ENCODE measurements at places on chromosomes 5 and 9.

DNA sequence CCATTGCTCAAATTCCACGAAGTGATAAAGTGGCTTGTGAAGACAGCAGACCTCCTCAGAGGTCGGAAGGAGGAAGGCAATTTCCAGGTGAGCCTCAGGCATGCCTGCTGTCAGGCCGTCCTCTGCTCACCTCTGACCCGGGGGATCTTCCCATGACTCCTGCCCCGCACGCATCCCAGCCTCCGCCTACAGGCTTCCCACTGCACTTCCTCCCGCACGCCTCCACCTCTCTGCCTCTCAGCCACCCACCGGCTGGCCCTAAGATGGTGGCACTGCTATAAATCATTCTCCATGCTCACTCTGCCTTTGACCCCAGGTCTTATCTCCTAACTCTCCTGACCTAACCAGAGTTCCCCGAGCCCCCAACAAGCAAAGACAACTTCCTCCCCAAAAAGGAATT lies 49.4 kb upstream of the DNAH5 start:
- DNase-seq = no peak

DNA sequence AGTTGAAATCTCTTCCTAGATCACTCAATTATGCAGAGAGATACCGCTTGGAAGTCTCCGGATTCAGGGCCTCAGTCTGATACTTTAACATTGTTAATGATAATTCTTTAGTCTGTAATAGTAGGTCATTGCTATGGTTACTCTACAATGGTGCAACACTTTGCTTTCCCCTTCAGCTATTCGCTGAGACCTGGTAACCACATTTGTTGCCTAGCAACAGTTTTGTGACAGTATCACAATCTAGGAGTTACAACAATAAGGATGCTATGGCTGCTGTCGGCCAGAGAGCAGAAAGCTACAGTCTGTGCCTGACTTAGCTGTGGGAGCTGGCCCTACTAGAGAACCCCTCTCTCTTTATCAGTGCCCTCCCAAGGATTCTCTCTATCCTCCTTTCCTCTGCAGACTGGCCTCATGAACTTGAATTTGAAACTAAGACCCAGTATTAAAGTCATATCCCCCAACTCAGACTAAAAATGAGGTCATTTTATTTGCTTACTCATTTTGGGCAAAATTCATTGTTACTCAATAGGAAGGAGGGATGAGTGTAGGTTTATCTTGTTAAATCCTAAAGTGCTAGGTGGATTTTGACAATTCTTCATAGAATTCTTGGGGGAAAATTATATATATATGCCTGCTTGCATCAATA lies 39.3 kb downstream of the NR2F1 start:
- DNase-seq = peak; percentile 80

DNA sequence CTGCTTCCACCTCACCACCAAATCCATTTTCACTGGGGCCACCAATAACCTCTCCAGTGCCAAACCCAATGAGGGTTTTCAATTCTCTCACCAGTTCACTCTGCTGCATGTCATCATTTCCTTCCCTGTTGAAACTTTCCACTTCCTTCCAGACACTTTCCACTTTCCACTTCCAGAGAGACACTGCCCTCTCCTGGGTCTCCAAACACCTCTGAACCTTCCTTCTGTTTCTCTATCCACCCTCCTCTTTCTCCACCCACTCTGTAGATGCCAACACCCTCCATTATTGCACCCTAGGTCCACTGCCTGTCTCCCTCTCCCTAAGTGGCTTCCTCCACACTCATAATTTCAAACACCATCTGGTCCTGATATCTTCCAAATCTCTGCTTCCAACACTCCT lies 39.6 kb downstream of the PDE6A start:
- no peak for DNase-seq

- DNase-seq = no peak
Observed at GRCh38 chr5:112692472-112692871, 45.2 kb upstream of the APC start.

DNA sequence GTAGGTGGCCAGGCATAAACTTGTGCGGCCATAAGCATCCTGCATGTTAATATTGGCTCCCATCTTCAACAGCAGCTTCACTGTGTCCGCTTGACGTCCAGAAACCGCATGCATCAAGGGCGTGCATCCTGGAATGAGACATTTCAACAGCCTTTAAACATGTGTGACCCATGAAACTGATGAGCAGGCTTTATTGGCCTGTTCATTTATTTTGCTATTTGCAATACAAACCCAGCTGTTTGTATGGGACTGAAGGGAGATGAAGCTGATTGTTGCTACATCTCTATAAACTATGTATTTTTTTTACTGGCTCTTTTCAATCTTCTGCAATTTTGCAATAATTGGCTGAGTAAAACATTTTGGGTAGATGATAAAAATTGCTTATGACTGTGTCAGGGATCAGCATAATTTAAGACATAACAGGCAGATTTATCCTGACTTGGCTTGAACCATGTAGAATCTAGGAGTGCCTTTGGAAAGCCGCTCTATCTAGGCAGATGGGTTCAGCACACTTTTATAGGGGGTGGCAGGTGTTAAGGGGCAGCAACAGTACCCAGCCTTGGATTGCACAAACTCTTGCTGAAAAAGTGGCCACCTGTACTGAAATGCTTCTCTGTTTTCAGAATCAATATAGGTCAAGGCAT lies 56.9 kb downstream of the ANKRD55 start:
- no peak for DNase-seq

GRCh38 chr9:7360513-7360912 lies 439.1 kb downstream of the DMAC1 start:
- DNase-seq = no peak

Data from NCI-H1436 (cell line).